ENCODE measurements at places on chromosomes 12 and 14. TPM values are rescaled to one million over a fixed set of nuclear protein-coding genes. Genes with fewer than 3 reads are reported as not detected.

DNA sequence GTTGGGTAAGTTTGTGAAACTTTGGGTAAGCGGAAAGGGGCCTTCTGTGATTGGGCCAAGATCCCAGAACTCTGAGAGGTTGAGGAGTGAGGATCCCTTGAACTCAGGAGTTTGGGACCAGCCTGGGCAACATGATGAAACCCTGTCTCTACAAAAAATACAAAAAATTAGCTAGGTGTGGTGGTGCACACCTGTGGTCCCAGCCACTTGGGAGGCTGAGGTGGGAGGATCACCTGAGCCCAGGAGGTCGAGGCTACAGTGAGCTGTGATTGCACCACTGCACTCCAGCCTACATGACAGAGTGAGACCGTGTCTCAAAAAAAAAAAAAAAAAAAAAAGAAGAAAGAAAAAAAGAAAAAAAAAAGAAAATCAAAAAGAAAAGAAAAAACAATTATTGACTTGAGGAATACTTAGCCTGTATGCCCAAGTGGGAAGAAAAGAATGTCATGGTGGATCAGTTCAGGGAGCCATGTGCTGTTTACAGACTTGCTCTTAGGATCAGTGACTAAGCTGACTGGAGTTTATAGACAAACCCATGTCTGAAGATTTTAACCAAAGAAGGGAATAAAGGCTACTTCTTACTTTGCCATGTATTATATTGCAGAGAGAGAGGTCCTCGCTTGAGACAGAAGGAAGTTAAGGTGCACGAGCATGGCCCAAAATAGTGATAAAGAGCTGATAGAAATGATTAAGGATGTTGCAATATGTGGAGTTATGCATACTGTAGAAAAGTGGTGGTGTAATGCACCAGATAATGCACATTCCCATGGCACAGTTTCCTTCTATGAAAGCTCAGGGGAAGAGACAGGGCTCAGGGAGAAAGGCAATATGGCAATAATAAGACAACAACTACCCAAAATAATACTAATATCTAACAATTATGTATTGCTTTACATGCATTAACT, 881 bp downstream of the HSD17B6 start:
- DNase-seq: no peak

- DNase-seq: no peak
These were observed 21.7 kb downstream of the NUBPL start for GRCh38 chr14:31582836-31583452.

DNA sequence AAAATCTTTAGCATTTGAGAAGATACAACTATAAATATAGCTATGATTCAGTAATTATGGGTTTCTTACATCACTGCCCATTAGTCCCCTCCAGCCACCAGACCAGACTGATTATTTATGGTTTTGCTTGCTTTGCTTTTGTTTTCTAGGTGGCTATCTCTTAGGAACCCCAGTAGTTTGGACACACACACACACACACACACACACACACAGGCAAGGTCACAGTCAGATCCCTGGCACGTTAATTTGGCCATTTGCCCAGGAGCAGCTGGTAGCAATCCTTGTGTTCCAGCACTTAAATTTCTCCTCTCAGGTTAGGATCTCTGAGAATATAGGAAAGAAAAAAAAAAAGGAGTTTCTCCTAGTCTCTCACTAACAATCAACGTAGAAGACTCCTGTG, 90.2 kb upstream of the RESF1 start:
- no peak for DNase-seq

DNA sequence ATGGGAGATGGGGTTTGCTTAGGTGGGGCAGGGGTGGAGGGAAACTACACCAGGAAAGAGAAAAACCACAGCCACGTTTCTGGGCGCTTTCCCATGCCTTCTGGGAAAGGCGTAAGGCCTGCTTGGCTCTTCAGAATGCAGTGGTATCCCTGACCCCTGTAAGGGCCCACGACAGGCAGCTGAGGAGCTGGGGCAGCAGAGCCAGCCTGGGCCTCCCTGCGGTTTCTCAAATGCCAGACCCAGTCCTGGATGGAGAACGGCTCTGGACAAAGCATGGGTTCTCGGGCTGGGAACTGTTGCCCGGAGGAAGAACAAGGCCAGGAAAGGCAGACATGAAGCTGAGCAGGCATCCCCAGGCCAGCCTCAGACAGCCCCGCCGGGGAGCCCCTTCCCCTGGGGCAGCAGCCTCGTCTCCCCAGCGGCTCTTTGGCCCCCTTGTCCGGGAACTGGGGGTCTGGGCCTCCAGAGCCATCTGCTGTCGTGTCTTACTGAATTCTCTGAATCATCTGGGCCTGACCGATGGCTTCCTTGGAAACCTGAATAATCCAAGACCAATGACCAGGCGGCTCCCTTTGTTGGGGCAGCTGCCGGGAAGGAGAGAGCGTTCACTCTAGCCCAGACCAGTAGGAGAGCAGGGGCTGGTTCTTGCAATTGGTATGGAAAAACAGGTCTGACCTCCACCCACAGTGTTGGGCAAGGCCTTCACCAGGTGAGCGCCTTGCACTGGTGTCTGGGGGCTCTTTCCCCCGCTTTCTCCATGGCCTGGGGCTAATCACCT, 64.0 kb upstream of the RIN3 start:
- no peak for DNase-seq

GRCh38 chr14:65877624-65878023, 465.1 kb downstream of the FUT8 start:
- DNase-seq: no peak

DNA sequence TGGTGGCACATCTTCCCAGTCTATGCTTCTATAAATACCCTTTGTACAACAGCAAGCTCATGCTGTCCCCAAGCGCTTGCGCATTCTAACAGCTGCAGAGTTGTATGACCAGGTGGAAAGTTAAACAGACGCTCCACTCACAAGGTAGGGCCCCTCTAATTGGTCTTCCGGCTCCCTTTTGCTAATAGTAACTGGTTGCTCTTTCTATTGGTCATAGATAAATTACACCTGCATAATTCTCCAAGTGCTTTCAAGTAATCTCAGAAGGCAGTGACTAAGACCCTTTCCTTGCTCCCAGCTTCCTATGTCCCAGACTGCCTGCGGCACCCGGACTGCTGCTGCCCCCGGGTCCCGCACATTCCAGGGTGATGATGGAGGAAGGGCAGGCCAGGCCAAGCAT, 6.1 kb upstream of the TSPAN9 start:
- no peak for DNase-seq

- no peak for DNase-seq
These were observed 128.2 kb downstream of the KLHL28 start for GRCh38 chr14:44833376-44834060.

DNA sequence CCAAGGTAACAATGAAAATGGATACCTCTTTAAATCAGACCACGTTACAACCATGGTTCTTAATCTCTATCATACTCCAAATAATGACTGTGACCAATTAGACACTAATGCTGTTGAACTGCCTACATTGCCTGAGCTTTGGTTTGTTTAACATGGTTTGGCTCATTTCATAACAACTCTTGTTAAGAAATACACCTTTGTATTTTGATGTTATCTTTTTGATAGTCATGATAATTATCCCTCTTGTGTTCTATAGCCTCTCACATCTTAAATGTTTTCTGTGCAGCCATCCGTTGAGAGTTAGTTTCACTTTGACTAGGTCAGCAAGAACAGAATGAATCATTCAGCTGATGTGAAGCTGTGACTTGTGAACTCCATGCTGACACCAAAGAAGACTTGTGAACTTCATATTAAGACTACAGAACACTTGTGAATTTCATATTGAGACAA, 75.5 kb upstream of the RERGL start:
- DNase-seq: peak; percentile 3

DNA sequence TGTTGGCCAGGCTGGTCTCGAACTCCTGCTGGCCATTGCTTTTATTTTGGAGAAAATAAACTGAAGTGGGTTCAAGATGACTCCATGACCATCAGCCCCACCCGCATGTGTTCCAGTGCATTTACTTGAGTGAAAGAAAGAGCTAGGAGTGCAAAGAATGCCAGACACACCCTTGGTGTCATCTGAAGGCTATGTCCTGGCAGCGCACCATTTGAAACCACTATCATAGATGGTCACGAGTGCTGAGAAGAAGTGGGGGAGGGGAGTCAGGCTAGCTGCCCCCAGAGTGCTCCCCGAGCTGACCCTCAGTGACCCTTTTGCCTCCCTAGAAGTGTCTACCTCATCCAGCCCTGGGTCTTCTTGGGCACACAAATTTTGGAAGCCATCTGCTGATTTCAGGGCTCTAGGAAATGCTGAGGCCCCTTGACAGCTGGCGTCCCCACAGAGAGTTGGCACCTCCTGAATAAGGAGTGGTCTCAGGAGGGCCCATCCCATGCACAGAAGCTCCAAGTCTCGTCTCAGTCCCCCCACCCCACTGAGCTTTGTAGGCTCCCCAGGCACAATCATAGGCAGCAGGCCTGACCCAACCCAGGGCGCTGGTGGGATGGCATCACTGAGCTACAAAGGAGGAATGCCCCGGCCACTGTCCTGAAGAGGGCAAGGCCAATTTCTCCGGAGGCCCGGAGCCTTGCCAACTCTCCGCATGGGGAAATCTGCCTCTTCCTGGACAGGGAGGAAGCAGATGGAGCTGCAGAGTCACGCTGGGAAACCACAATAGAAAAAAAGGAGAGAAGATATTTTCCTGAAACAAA, 28.0 kb downstream of the PXN start:
- DNase-seq: no peak

DNA sequence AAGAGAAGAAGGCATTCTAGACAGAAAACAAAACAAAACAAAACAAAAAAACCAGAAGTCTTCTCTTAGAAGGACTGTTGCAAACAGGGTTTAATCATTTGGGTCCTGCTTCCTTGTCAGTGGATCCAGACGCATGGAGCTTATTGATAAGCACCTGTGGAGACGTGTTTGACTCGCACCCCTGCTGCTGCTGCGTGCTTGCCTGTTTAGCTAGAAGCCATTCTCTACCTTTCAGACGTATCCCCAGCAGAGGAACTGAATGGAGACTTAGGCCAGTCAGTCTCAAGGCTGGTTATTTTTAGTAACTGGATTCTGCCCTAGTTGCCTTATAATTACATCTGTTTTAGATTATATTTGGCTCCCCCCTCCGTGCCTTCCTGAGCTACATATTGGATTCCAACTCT, 186.1 kb upstream of the EEA1 start:
- DNase-seq: no peak

DNA sequence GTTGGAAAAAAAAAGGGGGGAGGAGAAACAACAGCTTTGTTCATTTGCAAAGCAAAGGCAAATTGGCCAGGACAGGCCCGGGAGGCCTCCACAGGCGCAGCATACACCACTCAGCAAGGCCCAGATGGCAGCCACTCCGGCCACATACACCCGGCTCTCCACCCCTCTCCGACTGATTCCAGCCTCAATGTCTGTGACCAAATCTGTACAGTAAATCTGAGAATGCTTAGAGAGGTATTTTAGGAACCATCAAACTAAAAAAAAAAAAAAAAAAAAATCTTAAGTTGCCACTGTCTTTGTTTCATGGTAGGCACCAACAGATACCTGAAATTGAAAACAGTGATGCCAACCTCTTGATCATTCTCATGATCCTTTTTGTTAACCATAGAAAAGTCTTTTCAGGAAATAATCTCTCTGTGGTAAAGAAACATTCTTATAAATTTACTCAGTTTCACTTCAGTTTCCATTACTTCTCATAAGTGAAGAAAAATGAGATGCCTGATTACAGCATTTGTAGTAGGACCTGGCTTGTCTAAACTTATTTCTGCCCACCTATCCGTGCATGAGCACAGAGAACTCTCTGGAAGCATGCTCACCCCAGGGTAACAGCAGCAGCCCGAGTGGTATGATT, 20.2 kb downstream of the VPS37B start:
- no peak for DNase-seq

- DNase-seq: no peak
These were observed 107.1 kb downstream of the PPM1H start for GRCh38 chr12:62827855-62828254.

DNA sequence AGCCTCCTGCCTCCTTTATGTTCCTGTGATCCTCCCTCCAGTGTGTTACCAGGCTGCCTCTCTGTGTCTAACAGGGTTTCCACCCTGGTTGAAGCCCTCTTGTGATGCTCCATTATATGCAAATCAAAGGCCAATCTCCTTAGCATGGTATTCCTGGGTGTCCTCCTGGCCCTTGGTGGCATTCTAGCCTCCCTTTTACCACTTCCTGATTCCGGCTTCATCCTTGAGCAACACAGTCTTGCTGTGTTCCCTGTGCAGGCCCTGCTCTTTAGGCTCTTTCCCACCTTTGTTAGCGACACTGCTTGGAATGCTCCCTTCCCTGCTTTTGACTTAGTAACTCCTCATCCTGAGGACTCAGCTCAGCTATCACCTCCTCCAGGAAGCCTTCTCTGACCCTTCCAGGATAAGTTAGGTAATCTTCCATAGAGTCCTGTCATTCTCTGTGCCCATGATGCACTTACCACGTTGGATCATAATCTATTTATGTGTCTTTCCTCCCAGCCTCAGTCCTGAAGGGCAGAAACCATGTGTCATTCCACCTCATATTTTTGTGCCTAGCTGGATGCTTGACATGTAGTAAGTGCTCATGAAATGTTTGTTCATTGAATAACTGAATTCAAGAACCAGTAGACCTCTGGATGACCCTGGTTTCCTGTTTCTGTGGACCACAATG, 37.3 kb downstream of the PRKCH start:
- no peak for DNase-seq

DNA sequence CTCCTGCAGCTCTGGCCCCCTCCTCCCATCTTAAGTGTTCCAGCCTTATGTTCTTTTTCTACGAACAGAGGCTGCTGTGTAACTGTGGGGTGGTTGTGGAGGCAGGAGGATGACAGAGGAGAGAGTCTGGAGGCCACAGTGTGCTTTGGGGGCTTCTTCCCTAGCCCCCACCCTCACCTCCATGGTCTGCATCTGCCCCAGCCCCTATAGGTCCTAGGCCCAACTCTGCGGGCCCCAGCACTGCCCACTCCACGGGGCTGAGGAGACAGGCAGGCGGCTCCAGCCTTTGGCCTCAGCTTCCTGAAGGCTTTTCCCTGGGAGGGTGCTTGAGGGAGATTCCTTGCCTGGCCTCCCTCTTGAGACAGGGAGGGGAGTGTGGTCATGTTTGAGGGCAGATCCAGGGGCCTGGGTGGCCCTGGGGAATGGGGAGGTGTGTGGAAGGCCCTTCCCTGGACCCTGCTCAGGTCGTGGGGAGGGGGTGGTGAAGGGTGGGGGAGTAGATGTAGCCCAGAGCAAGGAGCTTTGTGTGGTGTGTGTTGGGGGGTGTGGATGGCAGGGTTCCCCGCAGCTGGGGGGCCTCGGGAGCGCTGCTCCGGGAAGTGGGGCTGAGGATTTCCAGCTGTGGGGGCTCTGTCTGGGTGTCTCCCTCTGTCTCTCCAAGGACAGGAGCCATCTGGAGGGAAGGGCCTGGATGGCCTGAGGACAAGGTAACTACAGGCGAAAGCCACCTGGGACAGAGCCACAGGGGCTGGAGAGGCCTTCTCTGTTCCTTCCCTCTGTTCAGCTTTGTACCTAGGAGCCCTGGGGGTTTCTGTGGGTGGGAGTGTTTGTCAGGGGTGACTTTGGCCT, 1.1 kb downstream of the SMIM41 start:
- DNase-seq: no peak

GRCh38 chr12:47318963-47319362, 239.2 kb upstream of the AMIGO2 start:
- no peak for DNase-seq

- peak; percentile 83 for DNase-seq
These were observed 6.2 kb downstream of the AMN start for GRCh38 chr14:102928412-102929240.

The C14orf132 gene
- 1.2 TPM for polyA plus RNA-seq

The JDP2 gene
- polyA plus RNA-seq: 0.20 TPM

The GLS2 gene
- 4.2 TPM for polyA plus RNA-seq

The SLC24A4 gene
- polyA plus RNA-seq: not detected

The GDF3 gene
- not detected for polyA plus RNA-seq

The LTBR gene
- not detected for polyA plus RNA-seq

The MYF6 gene
- polyA plus RNA-seq: not detected

The SCN8A gene
- polyA plus RNA-seq: 0.04 TPM
